A549 (cell line): ENCODE measurements at places on chromosomes 6 and 20.

DNA sequence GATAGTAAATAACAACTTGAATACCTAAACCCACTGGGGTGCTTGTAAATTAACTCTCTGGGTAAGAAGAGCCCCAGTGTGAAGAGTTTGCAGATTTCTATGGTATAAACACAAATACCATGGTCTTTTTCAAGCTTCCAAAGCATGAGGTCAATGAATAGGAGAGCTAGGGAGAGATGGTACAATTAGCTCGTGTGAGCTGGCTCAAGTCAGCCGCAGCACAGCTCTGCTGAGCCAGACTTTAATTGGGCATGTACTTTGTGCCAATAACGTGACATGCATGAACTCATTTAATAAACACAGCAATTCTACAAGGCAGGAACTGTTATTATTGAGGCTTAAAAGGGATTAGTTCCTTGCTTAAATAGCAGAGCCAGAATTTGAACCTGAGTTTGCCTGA is 684.2 kb downstream of the KIF16B start:
- no peak for DNase-seq

DNA sequence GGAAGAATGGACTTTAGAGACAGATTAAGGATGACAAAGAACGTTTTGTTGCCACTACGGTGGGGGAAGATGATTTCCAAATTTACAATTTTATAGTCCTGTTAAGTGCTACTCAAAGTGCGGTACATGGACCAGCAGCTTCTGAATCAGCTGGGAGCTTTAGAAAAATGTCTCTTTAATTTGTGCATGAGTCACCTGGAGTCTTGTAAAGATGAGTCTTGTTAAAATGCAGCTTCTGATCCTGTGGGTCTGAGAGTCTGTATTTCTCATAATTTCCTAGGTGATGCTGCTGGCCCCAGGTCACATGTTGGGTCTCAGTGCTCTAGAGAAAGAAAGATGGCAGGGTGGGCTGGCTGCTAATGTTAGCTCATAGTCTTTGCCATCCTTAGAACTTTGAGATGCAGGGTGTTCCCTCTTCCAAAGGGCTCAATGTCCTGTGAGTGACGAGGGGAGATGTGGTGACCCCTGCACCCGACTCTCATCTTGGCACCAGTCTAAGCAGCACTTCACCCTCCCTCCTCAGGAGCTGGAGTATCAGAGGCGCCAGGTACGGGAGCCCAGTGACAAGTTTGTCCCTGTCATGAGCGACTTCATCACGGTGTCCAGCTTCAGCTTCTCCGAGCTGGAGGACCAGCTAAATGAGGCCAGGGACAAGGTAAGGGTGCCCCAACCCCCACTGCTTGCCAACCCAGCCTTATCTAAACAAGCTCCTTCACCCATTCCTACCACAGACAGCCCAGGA is 34.5 kb downstream of the MOCS1 start:
- no peak for DNase-seq

- no peak for DNase-seq
These were observed 110.6 kb upstream of the GLP1R start for GRCh38 chr6:38937839-38938613.

- DNase-seq = no peak
These were observed 99.8 kb downstream of the FILIP1 start for GRCh38 chr6:75393806-75394205.

DNA sequence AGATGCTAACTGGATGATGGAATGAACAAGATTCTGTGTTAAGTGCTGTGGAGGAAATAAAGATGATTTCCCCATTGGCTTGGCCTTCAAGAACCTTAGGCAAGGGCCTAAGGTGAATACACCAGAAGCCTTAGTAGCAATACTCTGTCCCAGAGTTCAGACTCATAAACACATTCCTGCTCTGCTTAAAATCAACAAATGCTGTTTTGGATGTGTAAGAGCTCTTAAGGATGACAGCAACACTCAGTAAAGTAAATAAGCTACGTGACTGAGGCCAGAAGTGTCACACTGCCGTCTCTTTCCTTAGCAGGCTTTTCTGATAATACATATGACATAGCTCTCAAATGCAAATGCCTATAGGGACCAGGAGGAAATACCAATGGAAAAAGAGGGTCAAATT is 90.6 kb downstream of the EYA2 start:
- no peak for DNase-seq

DNA sequence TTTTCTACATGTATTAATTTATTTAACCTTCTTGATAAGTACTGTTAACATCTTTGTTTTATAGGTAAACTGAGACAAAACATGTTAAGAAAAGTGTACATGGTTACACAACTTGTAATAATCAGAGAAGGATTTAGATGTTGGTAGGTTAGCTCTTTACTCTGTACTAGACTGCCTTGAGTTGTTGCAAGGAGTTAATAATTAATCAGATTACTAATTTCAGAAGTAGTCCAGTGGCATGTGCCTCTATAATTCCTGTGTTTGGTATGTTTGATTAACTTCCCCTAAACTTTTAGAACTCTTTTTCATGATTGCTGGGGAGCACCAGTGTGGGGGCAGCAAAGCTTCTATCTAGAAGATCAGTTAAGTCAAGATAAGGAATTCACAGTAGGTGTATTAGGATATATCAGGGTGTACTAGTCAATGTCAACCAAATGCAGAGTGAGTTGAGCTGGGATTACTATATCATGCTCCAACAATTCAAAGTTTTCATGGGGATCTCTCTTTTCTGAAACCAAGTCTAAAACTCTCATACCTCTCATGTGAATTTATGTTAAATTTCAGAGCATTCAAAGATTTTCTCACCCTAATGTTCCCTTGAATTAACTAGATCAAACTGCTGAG is 129.7 kb upstream of the AHI1 start:
- DNase-seq = no peak

- no peak for DNase-seq
These were observed 178.5 kb downstream of the SASH1 start for GRCh38 chr6:148521158-148521557.

DNA sequence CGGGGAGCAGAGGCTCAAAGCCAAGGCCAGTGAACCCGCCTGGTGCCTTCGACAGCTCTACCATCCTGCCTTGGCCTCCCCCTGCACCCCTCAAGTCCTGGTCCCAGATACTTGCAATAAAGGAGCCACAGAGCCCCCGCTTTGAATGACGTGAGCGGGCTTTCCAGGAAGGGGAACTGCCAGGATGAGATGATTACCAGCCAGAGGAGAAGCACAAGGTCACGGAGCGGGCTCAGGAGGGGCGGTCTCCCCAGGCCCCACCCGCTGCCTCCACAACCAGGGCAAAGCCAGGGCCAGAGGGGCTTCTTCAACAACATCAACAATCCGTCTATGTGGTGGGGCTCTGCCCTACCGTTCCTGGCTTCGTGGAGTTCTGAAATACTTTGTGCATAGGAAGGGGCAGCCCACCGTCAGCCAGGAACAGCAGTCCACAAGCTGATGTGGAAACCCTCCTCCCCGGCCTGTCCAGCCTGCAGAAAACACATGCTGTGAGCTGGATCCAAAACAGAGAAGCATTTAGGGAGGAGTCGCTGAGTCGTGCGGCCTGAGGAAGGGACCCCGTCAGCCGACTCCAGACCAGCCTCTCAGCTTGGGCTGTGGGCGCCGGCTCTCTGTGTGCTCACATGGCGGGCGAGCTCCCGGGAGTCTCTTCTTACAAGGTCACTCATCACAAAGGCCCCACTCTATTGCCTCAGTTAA is 392.5 kb downstream of the CDH4 start:
- no peak for DNase-seq

GRCh38 chr6:161136655-161137054 is 137.2 kb downstream of the AGPAT4 start:
- DNase-seq = no peak

GRCh38 chr6:37536491-37537190 is 36.9 kb upstream of the CCDC167 start:
- DNase-seq = no peak

DNA sequence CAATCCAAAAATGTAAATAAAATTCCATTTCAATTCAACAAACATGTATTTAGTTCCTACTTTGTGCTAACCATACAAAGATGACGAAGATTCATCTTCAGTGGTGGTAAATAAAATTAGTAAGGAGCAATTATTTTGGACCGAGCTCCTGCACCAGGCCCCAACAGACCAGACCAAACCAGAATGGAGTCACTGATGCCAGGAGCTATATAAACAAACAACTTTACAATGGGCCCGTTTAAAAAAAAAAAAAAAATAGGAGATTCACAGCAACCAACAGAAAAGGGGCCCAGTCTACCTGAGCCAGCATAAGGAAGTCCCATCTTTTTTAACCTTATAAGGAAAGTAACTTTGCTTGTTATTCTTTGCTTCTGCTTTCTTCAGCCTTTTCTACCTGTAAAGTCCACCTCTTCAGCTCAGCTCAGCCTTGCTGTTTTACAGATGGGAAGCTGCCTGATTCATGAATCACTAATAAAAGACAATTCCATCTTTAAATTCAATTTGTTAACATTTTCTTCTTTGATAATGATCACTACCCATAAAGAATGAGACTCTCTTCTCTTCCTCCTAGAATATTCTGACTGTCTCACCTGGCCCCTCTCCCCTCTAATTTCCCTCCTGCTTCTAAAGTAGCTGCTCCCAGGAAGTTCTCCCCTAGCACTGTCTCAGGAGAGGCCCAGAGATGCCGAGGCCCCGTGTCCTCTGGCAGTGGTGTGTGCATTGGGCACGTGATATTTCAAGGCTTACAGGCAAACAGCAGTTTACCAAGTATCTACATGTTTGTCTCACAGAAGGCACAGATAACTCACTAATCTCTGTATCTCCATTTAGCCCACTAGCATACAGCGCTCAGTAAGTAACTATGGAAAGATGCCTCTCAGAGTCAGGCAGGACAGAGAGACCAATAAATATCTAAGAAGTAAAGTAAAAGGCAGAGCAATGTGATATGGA is 8.4 kb downstream of the MBOAT1 start:
- DNase-seq = no peak

DNA sequence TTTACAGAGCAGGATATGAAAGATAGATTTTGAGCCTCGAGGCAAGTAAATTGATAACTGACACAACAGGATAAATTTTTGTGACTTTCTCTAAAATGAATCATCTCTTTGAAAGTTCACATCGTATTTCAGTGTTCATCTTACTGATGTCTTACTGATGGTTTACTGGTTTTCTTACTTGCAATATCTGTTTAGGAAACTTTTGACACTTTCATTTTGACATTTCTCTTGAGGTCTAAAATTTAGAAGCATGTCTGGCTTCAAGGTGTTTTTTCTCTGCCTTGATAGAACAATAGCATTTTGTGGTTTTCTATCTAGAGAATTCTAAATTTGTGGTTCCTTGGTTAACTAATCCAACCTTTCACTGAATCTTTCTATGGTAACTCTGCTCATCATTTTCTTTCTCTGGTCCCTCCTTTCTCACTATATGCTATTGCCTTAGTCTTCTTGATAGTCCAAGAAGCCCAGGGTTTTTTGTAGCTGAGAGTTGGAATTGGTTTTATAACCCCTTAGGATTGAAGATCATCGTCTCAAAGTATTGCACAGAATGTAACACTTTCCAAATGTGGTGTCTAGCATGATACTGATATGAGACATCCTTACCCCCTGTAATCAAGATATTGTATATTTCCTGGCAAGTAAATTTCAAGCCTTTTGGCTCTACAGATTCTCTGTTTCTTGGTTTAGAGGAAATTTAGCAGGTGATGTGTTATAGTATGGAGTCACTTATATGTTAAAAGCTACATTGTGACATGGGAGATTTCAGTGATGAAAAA is 98.7 kb downstream of the RNF144B start:
- DNase-seq = no peak

DNA sequence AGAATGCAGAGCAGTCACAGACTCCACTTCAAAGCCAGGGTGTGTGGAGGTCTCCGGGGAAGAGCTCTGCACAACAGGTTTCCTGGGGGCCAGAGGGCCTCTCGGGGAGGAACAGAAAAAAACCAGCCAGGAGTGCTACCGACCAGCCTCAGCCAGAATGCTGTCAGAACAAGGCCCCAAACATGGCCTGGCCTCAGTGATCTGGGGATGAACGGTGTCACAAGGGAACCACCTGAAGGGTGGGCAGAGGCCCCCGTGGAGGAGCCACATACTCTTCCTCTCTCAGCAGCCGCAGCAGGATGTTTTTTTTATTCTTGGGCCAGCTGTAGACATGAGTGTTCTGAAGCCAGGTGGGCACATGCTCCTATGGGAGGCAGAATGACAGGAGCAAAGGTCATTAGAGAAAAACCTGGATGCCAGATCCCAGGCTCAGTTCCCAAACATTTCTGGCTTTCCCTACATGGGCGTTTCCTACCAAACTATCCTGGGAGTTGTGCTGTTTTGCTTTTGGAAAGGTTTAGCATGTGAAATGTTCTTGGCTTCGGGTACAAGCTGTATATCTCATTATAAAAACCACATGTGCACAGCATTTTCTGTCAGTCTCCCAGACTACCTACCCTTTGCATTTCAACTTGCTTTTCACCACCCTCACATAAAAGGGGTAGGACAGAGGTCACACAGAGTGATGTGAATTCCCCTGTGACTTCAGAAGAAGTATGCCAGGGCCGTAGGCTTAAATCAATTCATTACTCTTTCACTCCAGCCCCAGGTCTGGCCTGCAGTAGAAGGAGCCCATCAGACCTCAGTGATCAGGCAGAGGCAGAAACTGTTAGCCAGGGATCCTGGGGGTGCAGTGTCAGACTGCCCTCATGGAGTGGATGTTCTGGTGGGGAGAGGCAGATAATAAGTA is 46.2 kb downstream of the TRAF3IP2 start:
- no peak for DNase-seq

DNA sequence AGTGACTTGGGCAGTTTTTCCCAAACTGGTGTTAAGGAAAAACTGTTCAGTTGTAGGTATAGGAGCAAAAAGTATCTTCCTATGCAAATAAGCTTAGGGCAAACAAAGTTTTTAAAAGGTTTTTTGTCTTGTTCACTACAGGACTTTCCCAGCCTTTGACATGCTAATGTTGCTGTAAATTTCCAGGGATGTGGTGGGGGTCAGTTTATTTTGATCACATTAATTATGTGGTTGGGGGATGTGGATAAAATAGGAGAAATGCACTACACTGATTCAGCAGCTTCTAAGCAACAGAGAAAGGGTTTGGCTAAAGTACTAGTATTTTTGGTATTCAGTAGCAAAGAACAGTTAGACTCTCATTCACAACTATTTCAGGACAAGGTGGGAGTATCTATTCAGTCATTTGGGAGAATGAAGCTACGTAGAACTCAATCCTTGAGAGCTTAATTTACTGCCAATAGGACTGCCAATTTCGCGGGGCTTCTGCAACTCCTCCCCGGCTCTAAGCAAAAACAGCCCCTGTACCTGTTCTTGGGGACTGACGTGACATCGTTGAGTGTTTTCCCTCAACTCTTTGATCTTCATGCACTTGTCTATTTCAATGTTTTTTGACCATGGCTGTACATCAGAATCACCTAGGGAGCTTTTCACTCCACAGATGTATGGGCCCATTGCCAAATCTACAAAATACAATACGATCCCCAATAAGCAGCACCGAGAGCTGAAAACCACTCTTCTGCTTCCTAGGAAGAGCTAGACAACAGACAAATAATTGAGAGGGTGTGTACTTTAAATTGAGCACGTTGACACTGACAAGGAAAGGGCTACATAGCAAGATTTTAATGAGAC is 94.8 kb upstream of the NHSL1 start:
- no peak for DNase-seq
